Sigmoid colon (tissue), 7 donors: ENCODE measurements at places on chromosomes 6 and 20.
A peak's percentile ranks its signal among the peaks of the same experiment; 100 is the strongest.

DNA sequence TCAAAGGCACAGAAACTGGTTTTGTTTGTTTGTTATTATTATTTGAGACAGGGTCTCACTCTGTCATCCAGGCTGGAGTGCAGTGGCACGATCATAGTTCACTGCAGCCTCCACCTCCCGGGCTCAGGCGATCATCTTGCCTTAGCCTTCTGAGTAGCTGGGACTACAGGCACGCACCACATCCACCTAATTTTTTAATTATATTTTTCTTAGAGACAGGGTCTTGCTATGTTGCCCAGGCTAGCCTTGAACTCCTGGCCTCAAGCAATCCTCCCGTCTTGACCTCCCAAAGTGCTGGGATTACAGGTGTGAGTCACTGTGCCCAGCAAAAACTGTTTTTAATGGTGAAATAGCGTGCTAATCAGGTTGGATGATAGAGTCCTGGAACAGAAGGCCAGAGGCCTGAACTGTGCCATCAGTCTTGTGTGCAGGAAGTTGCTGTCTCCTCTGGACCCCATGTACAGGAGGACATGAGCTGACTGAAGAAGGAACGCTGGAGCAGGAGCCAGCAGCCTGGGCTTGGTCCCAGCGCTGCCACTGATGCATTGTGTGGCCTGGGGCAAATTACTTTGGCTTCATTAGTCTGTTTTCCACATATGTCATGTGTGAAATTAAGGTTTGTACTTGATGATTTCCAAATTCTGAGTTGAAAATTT is 4.9 kb downstream of the TM9SF4 start:
- no peak overlapping the region for H3K27ac ChIP-seq
- H3K27me3 ChIP-seq = no peaks in the 10 kb centered on the region
- peaks cover 42% of the 10 kb centered on the region for H3K4me1 ChIP-seq

DNA sequence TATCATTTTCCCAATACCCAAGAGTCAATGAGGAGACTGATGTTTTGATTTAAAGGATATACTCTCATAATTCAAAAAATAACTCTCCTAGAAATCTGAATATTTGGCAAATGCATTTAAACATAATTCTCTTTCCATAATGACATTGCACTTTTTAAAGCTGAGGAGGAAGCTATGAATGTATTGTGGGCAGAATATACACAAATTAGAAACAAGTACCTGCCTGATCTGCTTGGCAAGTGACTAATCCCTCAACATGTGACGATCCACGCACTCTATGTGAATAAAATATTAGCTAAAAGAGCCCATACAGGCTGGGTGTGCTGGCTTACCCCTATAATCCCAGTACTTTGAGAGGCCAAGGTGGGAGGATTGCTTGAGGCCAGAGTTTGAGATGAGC is 88.3 kb upstream of the CCDC28A start:
- H3K4me1 ChIP-seq = no peaks in the 10 kb centered on the region
- H3K27me3 ChIP-seq = no peaks in the 10 kb centered on the region
- no peak overlapping the region for H3K4me3 ChIP-seq
- DNase-seq = no peak
- H3K36me3 ChIP-seq = no peaks in the 10 kb centered on the region

- H3K27me3 ChIP-seq = peaks cover 10% of the 10 kb centered on the region
- H3K4me1 ChIP-seq = peaks cover 19% of the 10 kb centered on the region
- no peak for DNase-seq
- H3K27ac ChIP-seq = peak overlapping the region; percentile 39
- H3K4me3 ChIP-seq = peak overlapping the region; percentile 51
Observed at GRCh38 chr6:117908246-117909068, 1.4 kb downstream of the SLC35F1 start.

DNA sequence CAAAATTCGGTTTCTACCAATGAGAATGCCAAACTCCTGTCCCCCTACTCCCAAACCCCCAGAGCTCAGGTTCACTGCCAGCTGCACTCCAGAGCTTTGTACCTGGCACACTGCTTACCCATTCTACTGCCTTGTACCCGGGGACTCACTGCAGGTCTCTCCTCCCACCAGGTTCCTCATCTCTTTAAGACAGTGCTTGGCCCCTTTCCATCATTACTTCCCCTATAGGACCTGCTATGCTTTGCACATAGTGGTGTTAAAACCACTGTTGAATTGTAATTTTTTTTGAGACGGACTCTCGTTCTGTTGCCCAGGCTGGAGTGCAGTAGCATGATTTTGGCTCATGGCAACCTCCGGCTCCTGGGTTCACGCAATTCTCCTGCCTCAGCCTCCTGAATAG is 25.9 kb downstream of the LYRM4 start:
- H3K4me1 ChIP-seq = no peaks in the 10 kb centered on the region
- H3K4me3 ChIP-seq = no peak overlapping the region
- H3K27ac ChIP-seq = no peak overlapping the region
- DNase-seq = no peak
- no peaks in the 10 kb centered on the region for H3K27me3 ChIP-seq

DNA sequence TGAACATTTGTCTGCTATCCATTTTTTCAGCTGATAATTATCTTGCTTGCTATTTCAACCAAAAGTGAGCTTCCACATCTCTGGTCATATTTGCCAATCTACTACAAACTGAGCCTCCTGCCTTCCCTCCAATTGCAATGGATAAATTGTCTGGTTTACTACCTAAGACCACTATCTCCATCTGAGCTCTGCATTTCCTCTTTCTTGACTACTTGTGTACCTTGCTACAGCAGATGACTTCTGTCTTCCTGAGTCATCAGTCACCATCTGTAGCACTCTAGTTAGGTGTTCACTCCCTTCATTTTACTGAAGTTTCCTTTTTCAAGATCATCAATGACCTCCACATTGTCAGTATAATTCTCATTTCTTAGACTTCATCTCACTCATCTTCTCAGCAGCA is 33.5 kb upstream of the PHIP start:
- DNase-seq = no peak
- no peaks in the 10 kb centered on the region for H3K4me1 ChIP-seq
- H3K27me3 ChIP-seq = no peaks in the 10 kb centered on the region
- H3K36me3 ChIP-seq = no peaks in the 10 kb centered on the region
- no peak overlapping the region for H3K4me3 ChIP-seq

DNA sequence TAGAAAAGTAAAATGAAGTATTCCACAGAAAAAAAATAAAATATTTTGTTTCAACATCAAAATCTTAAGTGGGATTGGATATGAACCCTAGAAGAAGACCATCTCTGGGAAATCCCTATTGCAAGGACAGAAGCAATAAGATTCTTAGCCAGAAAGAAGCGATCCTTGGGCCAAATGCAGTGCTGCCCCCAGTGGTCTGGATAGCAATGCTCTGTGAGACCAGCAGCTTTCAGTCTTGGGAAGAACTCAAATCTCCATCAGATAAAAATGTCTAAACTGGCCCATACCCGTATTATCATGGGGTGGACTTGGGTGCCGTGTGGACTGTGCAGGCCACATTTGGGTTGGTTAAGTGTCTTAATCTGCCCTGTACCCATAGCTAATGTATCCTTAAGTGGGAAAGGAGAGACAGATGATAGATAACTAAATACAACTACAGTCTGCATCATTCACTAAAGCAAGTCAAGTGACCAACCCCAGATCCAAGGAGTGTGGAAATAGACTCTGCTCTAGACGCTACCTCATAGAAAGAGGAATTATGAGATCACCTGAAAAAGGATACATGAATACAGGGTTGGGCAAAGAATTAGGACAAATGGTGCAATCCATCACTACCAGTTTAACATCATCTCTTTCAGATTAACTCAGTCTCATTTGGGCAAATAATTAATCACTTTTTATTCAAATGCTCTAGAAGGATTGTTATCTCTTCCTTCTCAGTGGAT is 38.9 kb upstream of the SNAP25 start:
- no peaks in the 10 kb centered on the region for H3K27me3 ChIP-seq
- no peaks in the 10 kb centered on the region for H3K36me3 ChIP-seq
- no peaks in the 10 kb centered on the region for H3K4me1 ChIP-seq
- no peak overlapping the region for H3K27ac ChIP-seq
- DNase-seq = no peak

- no peak overlapping the region for H3K27ac ChIP-seq
- no peaks in the 10 kb centered on the region for H3K36me3 ChIP-seq
- no peaks in the 10 kb centered on the region for H3K27me3 ChIP-seq
- no peak overlapping the region for H3K4me3 ChIP-seq
- DNase-seq = no peak
Observed at GRCh38 chr6:118249680-118250079, 298.4 kb upstream of the PLN start.
